ENCODE measurements at places on chromosomes 3 and 15.

DNA sequence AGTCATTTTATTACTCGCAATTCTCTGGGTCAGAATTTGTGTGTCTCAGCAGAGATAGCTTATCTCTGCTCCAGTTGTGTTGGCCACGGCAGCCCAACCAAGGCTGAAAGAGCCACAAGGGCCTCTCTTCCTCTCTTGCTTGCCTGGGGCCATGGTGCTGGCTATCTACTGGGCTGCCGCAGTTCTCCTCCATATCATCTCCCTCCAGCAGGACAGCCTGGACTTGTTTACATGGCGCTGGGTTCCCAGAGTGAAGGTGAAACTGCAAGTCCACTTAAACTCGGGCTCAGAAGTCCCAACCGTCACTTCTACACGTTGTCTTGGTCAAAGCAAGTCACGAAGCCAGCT lies 134.8 kb downstream of the UACA start:
- no peak for DNase-seq

DNA sequence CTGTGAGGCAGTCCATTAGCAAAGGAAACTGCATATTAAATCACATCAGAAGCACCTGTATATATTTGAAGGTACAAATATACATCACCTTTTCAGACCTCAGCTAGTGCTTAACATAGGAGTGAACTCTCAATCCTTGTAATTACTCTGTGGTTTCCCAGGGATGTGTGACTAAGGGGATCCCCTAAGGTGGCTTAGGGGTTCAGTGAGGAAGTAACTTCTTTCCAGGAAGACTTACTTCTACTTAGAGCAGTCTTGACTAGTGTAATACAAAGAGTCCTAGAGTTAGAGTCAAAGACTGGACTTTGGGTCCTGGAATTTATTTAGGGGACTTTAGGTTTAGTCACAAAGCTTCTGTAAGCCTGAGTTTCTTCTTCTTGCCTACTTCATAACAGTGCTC lies 8.7 kb upstream of the SUMF1 start:
- DNase-seq, result peak; percentile 28

DNA sequence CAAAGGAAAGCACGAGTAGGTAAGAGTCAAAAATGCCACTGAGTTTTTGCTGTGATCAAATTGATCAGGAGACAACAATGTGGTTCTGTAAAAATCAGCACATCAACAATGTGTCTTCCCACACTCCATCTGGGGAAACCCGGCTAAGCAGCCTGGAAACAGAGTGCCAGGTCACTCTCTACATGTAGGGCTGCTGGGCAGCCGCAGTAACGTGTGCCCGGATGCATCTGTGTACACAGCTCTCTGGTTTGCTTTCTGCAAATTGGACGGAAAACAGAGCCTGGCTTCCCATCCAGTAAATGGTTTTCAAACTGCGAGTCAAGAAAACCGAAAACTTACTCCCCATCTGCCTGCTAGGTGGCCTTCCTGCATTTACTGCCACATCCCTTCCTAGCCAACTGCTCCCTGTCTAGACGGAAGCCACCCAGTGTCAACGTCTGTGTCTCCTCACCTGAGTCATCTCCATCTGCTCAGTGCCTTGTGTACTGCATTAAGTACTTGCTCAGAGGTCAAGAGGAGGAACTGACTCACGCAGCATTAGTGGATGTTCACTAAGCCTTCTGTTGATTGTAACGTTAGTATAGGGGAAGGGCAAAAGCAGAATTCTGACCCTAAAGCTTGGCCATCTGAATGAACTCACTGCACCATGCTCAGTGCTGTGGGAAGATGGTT lies 124.1 kb downstream of the TJP1 start:
- no peak for DNase-seq

- no peak for DNase-seq
Observed at GRCh38 chr15:101309436-101310160, 14.6 kb upstream of the SNRPA1 start.

GRCh38 chr3:84836961-84837360 lies 121.8 kb upstream of the CADM2 start:
- no peak for DNase-seq

DNA sequence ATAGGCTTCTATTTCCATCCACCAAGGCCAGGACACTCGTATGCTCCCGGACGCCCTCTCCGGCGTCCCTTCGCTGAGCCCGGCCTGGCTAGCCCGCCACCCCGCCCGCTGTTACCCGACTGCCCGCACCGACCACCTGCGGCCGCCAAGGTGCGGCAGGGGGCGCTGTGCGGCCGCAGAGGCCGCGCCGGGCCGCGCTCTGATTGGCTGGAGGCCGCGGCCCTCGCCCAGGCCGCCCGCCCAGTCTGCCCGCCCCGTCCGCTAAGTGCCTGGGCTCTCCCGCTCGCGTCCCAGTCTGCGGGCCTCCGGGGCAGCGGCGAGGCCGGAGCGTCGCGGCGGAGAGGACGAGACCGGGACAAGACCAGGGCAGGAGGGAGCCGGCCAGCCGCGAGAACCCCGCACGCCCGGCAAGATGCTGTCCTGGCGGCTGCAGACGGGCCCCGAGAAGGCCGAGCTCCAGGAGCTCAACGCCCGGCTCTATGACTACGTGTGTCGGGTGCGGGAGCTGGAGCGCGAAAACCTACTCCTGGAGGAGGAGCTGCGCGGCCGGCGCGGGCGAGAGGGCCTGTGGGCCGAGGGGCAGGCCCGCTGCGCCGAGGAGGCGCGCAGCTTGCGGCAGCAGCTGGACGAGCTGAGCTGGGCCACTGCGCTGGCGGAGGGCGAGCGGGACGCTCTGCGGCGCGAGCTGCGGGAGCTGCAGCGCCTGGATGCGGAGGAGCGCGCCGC lies at the start of gene SYNM:
SYNM (plus strand) TSS at position 293 of the 726 bp plus-strand sequence; CDS start at position 413, 120 bp downstream.
- peak; percentile 74 for DNase-seq

GRCh38 chr3:9503283-9503682 lies 50.3 kb downstream of the LHFPL4 start:
- DNase-seq, result peak; percentile 61

DNA sequence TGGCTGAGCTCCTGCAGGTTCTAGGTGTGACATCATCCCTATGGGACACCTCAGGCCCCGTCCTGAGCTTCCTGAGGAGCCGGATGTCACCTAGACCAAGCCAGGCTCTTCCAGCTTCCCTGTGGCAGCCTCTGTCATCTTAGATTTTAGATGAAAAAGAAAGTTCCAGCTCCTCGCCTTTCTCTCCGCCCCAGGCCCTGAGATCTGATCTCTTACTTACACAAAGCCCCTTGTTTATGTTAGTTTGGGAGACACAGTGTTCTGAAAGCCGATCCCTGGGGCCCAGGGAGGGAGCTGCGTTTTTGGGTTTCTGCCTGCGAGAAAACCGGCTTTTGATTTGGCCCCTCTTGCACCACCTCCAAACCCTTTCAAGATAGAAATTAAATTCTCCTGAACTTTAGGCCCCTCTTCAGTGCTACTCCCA lies 40.2 kb upstream of the FAM107A start:
- no peak for DNase-seq

- DNase-seq, result no peak
Observed at GRCh38 chr3:31955581-31955980, 25.5 kb downstream of the OSBPL10 start.

GRCh38 chr15:87527875-87528274 lies 728.7 kb downstream of the NTRK3 start:
- DNase-seq, result no peak

- no peak for DNase-seq
Observed at GRCh38 chr15:56587686-56588085, 122.7 kb upstream of the MNS1 start.

DNA sequence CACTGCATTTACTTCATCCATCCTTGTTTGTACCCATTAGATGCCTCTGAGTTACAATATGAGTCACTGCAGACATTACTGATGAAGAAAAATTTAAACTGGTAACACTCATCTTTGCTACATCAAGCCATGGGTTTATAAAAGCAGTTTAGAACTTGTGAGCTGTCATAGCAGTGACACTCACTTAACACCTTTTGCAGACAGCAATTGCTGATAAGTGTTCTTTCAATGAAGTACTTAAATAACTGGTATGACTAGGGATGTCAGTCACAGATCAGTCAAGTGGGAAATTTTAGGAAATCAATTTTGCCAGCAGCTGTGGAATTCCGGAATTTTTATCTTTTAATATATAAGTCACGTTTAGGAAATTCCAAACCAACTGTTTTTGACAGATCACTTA lies 643.0 kb downstream of the TBL1XR1 start:
- no peak for DNase-seq

DNA sequence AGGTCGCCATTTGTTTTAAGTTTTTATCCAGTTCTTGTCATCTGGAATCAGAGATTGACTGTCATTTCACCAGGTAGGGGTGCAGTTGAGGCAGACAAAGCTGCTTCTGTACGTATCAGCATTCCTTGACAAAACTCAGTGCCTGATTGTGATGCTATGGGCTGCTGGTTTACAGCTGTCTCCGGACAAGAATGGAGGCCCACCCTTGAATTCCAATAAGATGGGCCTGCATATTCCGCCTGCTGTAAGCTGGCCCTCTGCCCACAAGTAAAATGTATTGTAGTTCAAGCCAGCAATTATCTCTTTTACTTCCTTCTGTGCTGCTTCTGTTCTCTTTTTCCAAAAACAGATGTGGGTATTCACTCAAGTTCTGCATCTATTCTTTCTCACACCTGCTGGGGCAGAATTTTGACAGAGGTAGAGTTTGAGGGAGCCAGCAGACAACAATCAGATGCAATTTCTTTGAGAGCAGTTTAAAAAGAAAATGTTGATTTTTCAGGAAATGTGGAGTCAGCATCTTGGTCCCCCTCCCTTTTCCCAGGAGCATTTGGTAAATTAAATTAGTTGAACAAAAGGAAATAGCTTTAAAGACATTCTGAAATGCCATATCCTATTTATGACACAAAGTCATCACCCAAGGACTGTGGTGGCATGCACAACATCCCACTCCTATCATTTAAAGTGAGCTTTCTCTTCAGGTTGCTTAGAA lies 53.5 kb downstream of the IQCH start:
- DNase-seq, result no peak

- DNase-seq, result no peak
Observed at GRCh38 chr15:59662260-59662659, 4.9 kb upstream of the GTF2A2 start.

GRCh38 chr3:186095561-186096081 lies 13.3 kb downstream of the ETV5 start:
- DNase-seq, result no peak

DNA sequence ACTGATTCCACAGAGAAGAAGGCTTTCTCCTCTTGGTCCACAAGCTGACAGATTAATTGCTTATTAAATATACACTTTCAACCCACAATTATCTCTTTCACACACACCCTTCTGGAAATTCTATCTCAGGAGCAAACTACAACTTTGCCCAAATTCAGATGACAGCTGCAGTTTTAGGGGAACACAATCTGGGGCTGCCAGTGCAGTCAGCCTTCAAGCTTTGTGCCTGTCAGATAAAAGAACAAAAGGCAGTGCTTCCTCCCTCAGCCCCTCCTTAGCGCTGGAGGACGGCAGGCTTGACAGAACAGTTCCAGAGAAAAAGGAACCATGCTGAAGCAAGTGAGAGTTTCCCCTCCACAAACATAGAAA lies 99.6 kb downstream of the TMCC1 start:
- DNase-seq, result peak; percentile 50

DNA sequence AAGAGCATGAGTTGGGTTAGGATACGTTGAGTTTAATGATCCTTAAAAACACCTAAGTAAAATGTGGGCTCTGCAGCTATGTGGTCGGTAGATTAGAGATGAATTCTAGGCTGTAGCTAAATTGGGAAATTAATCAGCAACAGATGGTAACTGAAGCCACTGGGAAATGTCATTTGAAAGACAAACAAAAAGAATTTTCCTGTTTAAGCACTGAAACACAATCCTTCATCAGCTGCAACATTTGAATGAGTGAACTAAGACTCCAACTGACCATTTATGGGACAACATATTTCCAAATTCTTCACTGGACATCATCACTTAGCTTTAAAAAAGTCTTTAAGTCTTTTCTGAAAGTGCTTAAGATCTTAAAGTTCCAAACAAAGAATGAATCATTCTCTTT lies 226.9 kb downstream of the ZNF385D start:
- no peak for DNase-seq

DNA sequence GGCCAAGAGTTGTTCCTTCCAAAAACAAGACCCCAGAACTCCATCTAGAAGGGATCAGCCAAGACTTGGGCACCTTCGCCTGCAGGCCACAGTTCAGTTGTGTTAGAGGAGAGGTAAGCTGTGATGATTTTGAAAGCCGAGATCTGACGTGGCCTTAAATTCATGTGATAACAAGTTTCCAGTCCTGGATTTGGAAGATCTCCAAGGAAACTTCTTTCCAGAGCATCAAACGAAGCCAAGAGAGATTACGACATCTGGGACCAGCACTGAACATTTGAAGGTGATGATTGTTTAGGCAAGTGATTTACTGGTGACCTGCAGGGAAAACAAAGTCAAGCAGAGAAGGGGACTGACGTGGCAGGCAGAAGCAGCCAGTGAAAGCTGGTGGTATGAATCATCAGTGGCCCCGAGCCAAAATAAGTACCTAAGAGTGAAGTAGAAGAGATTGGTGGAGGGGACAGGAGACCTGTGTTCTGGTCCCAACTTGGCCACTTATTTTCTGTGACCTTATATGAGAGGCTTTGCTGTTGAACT lies 339.0 kb upstream of the PROK2 start:
- DNase-seq, result no peak

DNA sequence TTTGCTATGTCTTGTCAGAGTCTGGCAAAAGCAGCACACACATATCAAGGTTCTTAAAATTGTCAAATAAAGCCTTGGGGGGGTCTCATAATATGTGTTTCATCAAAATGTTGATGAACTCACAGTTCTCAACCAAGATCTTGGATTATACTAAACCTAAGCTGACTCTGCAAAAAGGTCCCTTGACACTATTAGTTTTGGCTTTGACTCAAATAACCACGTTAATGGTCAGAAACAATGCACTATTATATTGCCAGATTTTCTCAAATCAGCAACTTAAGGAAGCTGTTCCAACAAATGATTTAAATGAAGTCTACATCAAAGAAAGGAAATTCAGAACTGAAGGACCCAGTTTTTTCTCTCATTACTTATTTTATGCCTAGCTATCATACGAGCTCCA lies 1063.9 kb downstream of the ROBO1 start:
- no peak for DNase-seq

GRCh38 chr3:174767853-174768382 lies 91.2 kb upstream of the NAALADL2 start:
- DNase-seq, result no peak

GRCh38 chr3:48241796-48242455 lies 1.0 kb downstream of the ZNF589 start:
- DNase-seq, result no peak

DNA sequence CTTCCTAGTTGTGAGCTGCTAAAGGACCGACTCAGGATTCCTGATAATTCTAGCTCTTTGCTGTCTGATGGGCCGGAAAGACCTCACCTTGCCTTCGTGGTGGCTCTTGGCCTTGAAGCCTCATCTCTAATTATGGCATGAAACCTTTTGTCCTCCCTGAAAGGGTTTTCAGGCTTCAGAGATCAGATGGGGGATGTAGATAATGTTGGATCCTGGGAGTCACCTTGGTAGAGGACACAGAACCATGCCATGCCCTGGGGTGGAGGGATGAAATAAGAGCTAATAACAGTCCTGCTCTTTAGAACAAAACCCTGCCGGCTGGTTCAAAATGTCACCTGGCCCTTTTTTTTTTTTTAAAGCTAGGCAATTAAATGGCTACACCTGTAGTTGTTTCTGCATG lies 50.8 kb upstream of the SYN2 start:
- no peak for DNase-seq

GRCh38 chr15:65982627-65983322 lies 113.5 kb downstream of the RAB11A start:
- no peak for DNase-seq
